ENCODE measurements at places on chromosomes 11 and 22.

DNA sequence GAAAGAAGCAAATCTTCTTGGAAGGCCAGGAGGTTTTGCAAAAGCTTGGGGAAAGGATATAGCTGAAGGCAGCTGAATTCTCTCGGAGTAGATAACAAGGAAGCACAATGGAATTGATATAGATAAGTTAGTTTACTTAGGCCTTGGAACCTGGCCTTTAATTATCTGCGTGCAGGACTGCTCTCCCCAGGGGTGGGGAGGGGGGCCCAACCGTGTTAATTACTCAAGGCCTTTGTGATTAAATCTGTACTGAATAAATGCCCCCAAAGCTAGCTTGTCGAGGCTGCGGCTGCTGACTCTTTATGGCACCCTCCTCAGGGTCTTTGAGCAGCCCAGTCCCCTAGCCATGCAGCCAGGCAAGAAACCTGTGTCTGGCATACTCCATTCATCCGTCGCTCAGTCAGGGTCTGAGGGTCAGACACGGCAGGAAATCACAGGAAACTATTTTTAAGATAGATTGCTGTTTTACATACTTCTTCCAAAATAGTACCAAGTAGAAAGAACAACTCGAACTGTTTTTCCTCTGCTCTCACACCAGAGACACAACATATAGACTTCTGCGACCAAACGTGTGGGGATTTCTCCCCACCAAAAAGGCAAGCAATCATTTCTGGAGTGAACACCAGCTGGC lies 36.5 kb downstream of the MS4A2 start:
- no peak for DNase-seq

DNA sequence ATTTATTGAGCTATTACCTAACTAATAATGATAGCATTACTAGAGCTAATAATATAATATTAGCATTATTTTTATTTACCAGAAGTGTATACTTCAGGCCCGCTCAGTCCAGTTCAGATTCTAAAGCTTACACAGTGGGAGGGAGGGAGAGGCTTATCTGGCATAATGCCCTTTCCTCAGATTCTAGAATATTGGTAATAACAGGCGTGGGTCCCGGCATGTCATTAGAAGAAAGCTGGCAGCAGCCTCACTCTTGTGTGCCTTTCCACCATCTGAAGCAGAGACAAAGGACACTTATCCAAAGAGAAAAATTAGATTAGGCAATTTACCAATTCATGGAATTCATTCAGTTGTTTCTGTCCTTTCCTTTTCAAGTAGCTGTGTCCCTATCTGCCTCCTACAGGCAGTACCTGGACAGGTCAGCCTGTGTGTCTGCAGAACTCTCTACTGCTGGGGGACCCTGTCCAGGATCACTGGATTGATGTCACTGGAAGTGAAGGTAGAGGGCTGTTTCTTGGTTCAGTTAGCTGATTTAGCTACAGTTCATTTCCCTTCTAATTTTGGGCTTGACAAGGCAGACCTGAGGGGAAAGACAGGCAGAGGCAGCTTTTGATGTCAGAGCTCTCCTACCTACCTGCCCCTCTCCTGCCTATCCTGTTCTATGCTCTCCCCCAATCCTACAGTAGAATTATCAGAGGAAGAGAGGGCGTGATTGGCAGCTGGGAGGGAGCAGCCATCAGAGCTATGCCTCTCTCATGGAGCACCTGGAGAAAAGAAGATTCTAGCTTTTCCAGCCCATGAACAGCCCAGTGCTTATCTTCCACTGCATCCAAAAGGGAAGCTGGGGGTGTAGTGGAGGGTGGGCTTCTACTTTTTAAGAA lies 20.3 kb upstream of the CCDC90B start:
- DNase-seq: no peak

GRCh38 chr22:19550382-19550781 lies 26.2 kb upstream of the CLDN5 start:
- no peak for DNase-seq

GRCh38 chr11:46701078-46701654 lies 335 bp downstream of the ZNF408 start:
- no peak for DNase-seq

DNA sequence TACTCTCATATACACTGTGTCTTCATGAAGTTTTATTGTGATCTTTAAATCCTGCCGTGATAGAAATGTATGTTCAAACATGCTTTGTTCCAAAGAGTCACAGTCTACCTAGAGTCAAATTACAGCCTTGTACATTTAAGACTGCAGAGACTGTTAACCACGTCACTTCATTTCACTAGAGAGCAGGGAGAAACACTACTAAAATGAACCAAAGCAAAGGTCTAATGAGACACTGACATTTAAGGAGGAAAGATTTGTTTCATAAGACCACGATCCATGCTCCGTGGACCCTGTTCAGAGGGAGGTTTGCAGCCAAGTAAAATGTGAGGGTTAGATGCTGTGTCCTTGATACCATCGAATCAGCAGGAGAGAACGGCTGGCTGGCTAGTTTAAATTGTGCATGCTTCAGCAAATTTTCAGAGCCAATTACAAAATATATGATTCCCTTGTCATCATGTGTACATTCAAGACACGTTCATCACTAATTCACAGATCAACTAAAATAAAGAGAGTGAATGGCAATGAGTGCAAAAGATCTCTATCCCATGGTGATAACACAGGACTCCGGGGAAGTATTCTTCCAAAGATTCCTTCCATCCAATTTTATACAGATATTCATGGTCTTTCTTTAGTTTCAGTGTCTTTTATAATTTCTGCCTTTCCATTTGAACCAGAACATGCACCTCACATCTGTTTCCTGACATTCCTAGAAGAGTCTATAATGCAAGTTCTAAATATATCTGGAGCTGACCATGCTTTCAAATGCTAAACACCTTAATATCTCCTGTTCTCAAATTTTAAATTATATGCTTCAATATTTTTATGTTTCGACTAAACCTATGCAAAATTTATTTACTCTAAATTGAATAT lies 960.9 kb upstream of the FAT3 start:
- DNase-seq: no peak

DNA sequence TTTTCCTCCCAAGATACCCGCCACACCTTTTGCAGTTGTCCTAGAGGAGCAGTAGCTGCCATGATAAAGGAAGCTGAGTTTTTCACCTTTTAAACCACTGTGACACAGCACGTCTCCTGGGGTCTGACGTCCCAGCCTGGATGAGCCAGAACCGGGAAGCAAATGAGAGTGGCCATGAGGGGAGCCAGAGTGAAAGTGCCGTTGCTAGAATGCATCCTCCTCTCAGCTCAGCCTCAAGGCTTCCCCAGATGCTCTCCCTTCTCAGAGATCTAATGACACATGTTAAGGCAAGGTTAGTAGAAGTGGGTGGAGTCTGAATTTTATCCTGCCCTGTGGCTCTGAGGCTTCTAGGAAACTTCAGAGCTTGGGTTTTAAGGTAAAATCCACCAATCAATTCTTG lies 23.4 kb upstream of the HTR3A start:
- DNase-seq: no peak

- no peak for DNase-seq
Observed at GRCh38 chr11:73667891-73668290, 21.5 kb downstream of the PLEKHB1 start.

DNA sequence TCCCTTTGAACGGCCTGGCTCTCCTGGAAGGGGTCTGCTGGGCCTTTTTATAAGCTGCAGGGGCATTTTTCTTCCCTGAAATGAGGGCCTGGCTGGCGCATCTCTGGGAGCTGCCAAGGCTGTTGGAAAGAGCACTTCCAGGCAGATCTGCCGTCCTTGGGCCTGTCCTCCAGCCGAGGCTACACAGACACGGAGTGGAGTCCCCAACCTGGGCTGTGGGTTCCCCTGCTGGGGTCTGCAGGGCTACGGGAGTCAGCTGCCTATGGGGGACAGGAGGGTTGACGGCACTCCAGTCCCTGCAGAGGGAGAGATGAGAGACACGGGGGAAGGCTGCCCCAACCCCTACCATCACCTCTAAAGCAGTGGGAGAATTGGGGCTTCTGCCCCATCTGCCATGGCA lies 606.6 kb downstream of the TBC1D22A start:
- DNase-seq: no peak

DNA sequence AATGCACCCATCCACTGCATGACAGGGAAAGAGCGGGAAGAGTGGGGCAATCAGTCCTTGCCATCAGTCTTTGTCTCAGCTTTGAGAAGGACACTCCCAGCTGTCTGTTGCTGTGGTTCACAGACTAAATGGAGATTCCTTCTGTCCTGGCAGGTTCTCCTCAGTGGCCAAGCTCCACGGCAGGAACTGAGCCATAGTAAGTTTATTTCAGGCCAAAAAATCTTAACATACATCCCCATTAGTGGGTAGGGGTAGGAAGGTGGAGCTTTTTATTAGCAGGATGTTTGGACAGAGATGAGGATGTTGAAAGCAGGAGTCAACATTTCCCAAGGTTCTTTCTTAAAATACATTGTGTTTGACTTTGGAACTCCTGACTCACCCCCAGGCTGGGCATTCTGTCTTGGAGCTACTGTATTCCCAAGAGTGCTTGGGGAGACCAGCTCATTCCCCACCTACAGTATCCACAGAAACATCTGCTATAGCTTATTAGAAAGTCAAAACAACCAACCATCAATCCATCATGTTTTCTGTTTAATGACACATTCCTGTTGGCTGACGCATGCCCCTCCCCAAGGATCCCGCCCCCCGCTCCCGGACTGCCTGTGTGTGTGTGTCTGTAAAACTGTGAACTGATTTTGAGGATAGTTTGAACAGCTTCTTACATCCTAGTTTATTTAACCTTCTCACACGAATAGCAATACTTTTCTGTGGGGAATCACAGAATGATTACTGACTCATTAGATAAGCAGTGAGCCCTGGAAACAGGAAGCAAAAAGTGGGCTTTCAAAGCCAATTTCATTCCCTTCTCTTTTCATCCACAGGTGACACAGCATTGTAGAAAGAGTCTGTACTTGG lies 109.5 kb downstream of the CCDC81 start:
- peak; percentile 92 for DNase-seq

- no peak for DNase-seq
Observed at GRCh38 chr22:38203090-38203810, 1.5 kb downstream of the MAFF start.

DNA sequence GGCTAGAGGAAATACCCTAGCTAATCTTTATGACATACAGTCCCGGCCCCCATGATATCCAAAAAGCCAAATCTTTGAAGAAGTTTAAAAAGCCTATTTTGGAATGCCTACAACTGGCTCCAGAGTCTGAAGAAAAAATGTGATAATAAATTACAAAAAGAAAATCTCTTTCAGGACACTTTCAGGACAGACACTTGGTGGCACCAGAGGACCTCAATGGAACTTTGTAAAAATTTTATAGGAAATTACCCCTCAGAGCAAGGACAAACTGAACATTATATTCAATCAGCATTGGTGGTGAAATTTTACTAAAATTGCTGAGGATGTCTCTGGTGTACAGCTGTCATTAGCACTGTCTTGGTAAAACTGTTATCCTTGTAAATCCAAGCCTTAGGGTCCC lies 81.0 kb downstream of the CCDC73 start:
- DNase-seq: no peak

DNA sequence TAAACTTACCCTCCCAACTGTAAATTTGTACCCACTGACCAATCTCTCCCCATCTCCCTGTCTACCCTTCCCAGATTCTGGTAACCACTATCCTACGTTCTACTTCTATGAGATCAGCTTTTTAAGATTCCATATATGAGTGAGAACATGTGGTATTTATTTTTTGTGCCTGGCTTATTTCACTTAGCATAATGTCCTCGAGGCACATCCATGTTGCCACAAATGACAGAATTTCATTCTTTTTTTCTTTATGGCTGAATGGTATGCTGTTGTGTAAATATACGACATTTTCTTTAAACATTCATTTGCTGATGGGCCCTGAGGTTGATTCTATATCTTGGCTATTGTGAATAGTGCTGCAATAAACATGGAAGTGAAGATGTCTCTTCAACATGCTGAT lies 74.7 kb upstream of the RRM1 start:
- no peak for DNase-seq

- DNase-seq: no peak
Observed at GRCh38 chr11:78216571-78217287, 28.0 kb downstream of the USP35 start.

DNA sequence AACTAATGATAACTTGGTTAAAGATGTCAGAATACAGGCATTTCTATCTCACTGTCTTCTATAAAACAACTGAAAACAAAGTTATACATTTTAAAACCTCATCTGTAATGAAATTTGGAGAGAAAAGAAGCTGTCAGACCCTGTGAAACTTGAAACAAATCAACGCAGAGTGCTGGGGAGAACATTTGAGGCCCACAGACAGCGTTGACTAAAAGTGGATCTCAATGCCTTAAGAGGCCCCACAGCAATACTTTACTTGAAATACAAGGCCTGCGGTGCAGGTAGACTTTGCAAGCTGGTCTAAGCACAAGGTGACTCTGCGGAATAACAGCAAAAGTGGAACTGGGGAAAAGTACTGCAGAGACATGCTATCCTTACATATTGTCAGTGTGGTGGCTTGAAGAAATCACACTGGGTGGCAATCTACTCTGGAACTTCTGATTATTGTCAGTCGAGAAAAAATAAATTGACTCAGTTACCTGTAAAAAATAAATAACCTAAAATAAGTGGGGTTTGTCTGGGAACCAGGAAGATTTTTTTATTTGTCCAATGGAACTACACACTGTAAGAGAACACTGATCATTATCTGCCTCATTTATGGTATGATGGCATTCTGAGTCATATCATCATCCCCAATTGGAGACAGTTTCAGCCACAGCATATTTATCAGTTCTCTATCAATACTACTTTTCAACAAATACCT lies 138.9 kb downstream of the LUZP2 start:
- no peak for DNase-seq

DNA sequence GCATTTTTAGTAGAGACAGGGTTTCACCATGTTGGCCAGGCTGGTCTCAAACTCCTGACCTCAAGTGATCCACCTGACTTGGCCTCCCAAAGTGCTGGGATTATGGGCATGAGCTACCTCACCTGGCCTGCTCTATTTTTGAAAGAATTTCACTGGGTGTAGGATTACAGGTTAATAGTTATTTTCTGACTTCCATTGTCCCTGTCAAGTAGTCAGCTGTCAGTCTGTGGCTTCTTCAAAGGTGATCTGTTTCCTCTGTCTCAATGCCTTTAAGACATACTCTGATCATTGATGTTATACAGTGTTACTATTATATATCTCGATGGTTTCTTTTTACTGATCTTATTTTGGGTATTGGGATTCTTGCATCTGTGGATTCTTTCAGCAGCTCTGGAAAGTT lies 10.1 kb upstream of the EXT2 start:
- no peak for DNase-seq

- no peak for DNase-seq
Observed at GRCh38 chr11:83025267-83025704, 46.4 kb downstream of the RAB30 start.

- no peak for DNase-seq
Observed at GRCh38 chr11:13942971-13943381, 19.5 kb upstream of the SPON1 start.

All from hepatic stellate cell (primary cell).